Inflammatory macrophage treated with lipopolysaccharide for 1 hour (primary cell): ENCODE measurements at places on chromosomes 4 and X.

DNA sequence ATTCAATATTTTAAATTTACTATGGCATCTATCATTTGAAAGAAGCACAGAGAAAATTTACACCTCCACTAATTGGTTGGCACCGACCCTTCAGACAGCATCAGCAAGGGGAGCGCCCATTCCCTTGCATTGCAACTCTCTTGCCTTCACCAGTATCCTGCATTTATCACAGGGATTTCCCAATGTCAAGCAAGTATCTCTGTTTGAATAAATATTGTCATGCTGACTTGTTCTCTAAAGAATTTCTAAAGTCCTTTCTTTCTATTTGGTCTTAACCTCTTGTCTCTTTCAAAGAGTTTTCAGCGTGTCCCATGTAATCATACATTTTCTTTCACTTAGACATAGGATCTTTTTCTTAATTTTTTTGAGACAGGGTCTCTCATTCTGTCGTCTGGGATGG is 10.4 kb downstream of the DCTD start:
- DNase-seq: no peak

DNA sequence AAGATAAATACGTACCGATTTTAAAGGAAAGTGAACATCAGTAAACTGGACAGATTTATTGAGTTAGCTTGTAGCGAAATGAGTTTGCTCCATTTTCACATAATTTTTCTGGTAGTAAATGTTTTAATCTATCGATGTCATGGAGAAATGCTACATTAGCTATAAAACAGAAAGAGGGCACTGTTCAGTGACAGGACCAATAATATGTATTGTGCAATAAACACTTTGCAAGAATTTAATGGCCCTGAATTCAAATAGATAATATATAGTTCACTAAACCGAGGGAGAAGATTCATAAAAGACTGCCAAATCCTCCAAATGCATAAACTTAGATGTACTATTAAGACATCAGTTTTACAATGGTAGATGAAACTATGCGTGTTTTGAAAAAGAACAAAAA is 516.3 kb downstream of the ADGRL3 start:
- DNase-seq: no peak

DNA sequence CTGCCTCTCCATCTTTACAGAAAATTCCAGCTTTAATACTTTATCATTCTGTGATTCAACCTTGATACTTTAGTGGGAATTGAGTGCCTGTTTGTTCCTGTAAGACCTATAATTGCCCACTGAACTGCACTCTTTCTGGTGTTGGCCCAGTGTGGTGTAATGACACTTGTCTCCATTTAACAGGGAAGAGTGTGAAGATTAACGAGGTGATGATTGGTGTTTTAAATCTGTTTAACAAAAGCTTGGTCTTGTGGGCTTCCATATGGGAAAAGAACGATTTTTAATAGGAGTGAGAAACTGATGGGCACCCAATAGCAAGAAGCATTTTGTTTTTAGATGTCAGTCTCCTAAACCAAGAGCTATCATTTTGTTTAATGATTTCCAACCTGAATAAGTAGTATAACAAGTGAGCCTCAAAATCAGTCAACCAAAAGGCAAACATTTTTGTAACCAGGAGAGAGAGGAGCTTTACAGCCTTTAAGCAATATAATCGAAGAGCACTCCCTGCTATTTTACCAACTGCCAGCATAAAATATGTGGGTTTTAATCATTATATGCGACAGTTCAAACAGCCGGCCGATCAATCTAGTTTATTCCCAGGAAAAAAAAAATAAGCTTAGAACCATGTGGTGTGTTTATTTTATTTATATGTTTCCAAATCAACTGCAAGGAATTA is 50.2 kb downstream of the SUPT20HL1 start:
- no peak for DNase-seq

GRCh38 chr4:178599521-178599920 is 1157.3 kb upstream of the AGA start:
- DNase-seq: no peak

DNA sequence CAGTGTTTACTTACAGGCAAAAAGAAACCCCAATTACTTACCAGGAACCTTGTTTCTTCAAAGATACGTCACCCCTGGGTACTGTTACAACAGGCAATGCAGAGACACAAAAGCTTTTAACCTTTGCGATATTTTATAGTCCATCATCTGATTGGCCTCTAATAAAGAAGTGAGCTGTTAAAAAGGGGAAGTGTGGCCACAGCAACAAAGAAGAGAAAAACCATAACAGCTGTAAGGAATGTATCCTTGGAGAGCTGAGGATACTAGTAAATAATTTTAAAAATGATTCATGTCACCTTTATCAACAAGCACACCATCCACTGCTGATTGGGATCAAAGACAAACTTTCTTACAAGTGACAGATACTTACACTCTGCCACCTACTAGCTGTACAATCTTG is 14.1 kb downstream of the GABRA4 start:
- DNase-seq: no peak

GRCh38 chr4:185867770-185868169 is 55.8 kb upstream of the SORBS2 start:
- no peak for DNase-seq

GRCh38 chr4:5036239-5036638 is 15.0 kb upstream of the STK32B start:
- DNase-seq: no peak

GRCh38 chrX:119729408-119730201 is 28.8 kb upstream of the SOWAHD start:
- peak; percentile 89 for DNase-seq

DNA sequence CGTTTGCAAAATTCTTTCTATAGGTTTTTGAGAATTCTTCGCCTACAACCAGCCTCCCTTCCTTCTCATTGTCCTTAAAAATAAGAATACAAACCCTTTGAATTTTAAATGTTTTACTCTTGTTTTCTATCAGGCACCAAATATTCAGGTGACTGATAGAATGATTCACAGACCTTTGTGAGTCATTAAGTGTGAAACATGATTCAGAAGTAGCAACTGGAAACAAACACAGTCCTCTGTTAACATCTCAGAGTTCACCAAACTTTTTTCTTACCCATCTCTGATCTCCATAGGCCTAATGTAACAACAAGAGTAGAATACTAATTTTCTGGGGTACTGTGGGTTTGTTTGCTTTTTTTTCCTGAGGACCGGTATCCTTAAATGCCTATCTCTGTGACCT is 63.4 kb upstream of the MAB21L2 start:
- no peak for DNase-seq

DNA sequence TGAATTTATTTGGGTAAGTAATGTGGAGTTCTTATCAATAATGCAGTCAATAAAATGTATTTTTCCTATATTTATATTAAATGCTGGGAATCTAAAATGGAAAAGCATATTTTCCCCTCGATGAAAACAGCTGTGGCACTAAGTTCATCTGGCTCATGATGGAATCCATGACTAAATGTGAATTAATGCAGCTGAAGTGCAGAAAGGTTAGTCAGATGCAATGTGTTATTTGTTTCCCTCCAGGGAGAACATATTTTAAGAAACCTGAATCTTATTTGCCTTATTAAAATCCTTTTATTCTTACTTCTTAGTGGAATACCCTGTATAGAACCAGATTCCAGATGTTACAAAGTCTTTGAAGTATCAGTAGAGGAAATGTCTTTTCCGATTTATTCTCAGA is 247.9 kb downstream of the ARHGAP24 start:
- no peak for DNase-seq

DNA sequence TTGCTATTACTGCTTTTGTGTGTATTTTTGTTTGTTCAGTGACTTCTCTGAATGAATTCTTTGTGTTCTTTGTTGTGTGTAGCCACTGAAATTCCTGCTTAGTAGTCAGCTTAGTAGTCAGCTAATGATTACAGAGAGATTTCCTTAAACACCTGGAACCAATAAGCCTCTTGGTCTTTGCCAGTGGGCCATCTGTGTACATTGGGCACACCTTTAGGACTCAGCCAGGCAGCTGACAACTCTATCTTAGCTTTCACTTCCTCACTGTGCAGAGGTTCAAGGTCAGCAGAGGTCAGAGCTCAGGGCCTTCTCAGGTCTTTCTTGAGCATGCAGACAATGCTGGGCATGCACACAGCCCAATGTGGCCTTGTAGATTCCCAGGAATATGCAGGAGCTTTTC is 59.3 kb downstream of the RWDD4 start:
- no peak for DNase-seq

GRCh38 chr4:99876946-99877345 is 17.3 kb downstream of the LAMTOR3 start:
- no peak for DNase-seq

- DNase-seq: peak; percentile 90
Measured at GRCh38 chr4:48162162-48162561, 28.1 kb upstream of the TXK start.

GRCh38 chr4:152065545-152065944 is 304.7 kb upstream of the GATB start:
- no peak for DNase-seq

- DNase-seq: no peak
Measured at GRCh38 chr4:27304751-27305150, 444.1 kb downstream of the STIM2 start.

DNA sequence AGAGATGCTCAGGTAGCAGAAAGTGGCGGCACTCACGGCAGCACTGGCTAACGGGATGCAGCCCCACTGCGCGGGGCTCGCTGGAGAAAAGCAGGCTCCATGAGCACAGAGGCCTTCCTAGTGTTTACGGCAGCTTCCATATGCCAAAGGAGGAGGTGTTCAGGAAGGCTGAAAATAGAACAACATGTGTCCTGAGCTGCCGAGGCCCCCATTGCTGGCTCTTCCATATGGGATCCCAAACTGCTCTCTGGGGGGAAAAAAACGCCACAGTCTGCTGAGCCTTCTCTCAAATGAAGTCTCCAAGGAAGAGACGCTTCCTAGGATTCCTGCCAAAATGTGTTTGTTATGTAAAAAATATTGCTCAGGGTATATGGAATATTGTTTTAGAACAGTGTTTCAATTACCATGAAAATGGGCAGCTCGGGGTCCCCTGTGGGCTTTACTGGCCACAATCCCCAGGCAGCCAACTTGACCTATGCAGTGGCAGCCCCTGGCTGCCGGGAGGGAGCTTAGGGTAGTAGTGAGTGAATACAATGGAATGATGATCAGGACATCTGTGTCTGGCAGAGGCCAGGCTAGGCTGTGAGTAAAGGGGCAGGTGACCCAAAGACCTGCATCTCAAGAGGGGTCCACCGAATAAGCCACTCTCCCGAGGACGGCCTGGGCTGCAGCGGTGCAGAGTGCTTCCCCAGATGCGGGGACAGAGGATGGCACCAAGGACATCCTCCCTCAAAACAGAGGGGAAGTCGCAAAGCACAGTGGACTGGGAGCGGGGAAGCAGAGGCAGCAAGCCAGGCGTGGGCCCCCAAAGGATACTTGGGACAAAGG is 170.1 kb downstream of the AFAP1 start:
- DNase-seq: no peak

DNA sequence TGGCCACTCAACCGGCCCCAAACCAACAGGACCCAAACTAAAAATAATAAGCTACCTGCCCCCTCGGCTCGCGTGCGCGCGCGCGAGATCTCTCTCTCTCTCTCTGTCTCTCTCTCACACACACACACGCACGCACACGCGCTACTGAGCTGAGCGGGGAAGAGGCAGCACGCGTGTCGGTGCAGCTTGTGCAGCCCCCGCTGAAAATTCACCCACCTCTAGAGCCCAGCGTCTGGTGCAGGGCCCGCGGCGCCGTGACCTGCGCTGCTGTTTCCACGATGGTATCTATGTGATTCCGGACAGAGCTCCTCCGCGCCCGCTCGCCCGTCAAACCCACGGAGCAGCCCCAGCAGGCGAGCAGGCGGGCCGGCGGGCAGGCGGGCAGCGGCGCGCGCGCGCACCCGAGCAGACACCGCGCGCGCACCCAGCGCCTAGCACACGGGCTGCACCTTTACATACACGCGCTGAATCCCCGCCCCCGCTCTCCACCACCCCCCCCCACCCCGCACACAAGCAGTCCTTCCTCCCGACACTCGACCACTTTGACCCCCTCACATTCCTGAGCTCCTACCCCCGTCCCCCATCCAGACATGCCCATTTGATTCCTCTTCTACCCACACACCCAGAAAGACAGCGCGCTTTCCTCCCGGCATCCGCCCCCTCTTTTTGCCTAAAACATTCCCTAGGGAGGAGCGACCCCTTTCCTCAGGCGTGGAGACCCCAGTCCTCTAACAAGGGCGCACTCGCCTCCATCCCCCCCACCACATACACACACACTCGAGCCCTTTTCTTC is 1.0 kb downstream of the SLITRK4 start:
- no peak for DNase-seq

DNA sequence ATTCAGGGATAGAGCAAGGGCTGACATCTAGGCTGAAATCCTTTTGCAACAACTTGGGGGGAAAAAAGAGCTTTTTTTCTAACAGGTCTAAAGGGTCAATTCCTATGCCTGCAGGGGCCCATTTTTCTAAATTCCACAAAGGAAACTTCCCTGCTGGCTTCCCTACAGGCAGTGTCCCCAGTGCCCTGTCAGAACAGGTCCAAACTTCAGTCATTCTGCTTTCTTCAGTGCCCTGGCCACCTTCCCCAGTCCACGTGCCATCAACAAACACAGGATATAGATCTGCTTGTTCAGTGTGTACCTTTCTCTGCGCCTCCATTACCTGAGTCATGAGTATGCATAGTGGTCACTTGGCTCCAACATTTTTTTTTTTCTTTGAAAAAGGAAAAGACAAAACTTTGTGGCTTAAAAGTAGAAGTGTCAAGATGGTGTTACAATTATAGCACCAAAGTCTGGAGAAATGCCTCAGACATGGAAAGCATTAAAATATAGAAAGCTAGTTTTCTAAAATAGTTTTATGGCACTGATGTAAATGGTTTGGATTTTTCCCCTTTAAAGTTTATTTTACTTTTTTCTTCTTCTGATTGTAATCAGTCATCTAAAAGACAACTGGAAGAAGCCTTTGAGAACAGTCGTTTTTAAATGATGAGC is 84.0 kb upstream of the JADE1 start:
- no peak for DNase-seq

GRCh38 chr4:145937971-145938611 is 532 bp downstream of the ZNF827 start:
- no peak for DNase-seq

- no peak for DNase-seq
Measured at GRCh38 chr4:1459081-1459721, 53.0 kb upstream of the NKX1-1 start.

DNA sequence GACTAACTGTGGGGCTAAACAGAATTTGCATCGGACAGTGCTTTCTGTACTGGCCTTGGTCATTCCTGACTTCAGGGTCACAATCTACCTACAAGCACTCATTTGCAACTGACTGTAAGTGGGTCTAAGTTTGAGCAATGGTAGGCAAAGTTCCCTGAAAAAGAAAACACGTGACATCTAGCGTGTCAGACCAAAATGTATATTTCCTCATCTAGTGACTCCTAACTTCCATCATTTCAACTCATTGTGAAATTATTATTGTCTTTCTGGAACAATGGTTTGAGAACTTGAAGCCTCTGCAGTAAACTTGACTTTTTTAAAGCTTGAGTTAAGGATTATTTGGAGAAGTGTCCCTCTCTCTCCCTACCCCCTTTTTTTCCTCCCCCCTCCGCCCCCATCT is 113.6 kb downstream of the MID1 start:
- peak; percentile 2 for DNase-seq

GRCh38 chr4:163665521-163666331 is 171.2 kb downstream of the TMA16 start:
- peak; percentile 84 for DNase-seq

- DNase-seq: no peak
Measured at GRCh38 chr4:98993419-98994071, 2.0 kb upstream of the METAP1 start.
